ENCODE measurements at places on chromosomes 2 and 18. TPM values are rescaled to one million over a fixed set of nuclear protein-coding genes. Genes with fewer than 3 reads are reported as not detected.

The DLGAP1 gene
- 0.05 TPM for total RNA-seq

- DNase-seq: no peak
These were observed 237.5 kb downstream of the GLI2 start for GRCh38 chr2:120973196-120973595.

DNA sequence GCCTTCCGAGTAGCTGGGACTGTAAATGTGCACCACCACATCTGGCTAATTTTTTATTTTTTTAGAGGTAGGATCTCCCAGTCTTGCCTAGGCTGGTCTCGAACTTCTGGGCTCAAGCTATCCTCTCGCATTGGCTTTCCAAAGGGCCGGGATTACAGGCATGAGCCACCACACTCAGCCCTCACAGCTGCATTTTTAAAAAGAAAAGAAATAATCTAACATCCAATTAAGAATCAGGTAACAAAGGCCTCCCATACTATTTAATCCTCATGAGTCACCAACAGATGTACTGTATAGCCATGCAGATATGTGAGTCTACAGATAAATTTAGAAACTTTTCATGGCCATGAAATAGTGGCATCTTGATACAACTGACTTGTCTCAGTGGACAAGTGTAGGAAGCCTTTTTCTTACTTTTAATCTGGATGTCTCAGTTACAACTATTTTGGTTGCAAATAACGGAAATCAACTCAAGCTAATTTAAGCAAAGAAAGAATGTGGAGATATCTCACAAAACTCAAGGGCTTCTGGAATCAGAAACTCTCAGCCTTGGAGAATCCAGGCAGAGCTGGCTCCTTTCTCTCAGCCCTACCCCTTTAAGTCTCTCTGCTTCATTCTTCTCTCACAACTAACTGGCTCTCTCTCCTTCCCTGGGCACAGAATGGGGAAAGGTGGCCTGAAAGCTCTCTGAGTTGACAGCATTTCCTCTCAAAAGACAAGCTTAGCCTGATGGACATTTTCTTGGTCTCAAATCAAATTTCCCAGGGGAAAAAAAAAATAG lies 12.8 kb upstream of the PPM1B start:
- DNase-seq: no peak

GRCh38 chr2:180450841-180451240 lies 443.7 kb upstream of the CWC22 start:
- no peak for DNase-seq

DNA sequence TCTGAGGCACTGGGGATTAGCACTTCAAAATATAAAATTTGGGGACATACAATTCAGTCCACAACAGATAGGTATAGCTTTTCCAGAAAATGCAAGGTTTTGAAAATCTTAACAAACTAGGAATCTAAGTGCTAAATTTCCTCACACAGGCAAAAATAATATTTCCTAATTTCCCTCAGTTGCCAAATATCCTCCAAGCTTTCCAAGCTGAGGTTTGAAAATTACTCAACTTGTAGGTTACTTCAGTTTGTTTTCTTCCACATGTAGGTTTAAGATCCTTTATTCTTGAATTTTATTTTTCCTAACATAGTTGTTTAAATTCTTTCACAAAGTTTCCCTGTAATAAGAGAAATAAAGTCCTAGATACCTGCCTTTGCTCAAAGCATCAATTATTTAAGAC lies 192.9 kb upstream of the NRXN1 start:
- DNase-seq: no peak

GRCh38 chr18:29087616-29088246 lies 910.8 kb upstream of the CDH2 start:
- DNase-seq: no peak

DNA sequence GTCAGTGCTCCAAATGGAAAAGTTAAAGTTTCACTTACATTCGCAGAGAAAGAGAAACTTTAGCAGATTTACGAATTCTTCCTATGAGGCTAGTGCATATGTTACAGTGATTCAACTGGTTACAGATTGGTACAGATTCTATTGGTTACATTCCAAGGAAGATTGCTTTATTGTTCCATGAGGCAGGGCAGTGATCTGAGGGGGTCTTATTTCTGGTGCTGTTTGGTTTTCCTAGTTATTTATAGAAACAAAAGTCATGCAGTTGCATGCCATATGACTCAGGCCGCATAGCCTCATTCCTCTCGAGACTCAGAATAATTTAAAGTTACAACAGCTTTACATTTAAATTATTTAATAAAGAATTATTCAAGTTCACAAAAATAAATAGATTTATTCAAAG lies 385.4 kb upstream of the SYT4 start:
- no peak for DNase-seq

The PSD4 gene
- total RNA-seq: 2.2 TPM

The CHST9 gene
- total RNA-seq: 2.0 TPM

The ATIC gene
- 47.1 TPM for total RNA-seq

DNA sequence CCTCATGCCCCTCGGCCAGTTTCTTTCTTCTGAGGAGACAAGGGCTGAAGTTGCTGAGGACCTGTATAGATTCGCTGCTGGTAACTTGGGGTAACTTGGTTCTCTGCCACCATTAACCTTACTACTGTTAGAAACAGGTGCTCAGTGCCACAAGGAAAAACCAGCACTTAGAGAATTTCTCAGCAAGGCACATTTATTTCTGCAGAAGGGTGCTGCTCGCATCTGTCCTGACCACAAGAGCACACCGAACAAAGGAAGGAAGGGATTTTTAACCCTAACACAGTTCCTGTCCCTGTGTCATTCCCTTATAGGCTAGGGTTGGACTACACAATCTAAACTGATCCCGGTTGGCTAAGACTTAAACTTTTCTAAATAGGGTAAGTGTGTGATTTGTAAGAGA lies 154.1 kb downstream of the SOCS6 start:
- DNase-seq: no peak

DNA sequence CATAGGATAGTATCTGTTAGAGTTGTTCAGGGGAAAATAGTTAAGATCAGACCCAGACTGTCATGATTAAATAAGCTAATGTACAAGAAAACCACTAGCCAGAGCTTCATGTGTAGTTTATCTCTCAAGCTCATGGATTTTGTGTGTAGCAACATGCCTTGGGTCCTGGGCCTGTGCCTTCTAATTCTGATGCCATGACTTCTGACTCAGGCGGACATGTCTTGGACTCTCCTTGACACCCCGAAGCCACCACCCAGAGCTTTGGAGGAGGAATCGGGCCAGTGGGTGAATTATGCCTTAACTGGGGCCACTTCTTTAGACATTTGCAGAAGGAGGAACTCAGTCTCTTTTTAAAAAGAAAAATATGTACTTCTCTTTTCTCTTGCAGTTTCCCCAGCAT lies 68.7 kb downstream of the NPAS2 start:
- no peak for DNase-seq

- no peak for DNase-seq
These were observed 2.9 kb downstream of the LRRTM4 start for GRCh38 chr2:77519164-77519887.

DNA sequence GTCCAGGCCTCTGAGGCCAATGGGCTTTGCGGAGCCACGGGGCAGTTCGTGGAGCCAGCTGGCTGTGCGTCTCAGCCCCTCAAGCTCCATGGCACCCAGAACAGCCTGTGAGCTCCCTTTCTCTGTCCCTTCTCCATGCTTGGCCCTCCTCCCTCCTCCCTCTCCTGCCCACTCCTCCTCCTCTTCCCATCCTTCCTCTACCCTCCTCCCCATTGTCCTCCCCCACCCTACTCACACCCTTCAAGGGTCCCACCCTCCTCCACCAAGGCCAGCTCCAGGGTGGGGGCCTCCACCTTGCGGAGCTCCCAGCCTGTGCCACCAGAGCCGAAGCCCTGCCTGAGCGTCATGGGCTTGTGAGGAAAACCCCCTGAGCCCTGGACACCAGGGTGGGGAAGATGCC lies 269.0 kb downstream of the ATAD2B start:
- DNase-seq: no peak

The MEP1B gene
- not detected for total RNA-seq

GRCh38 chr2:128237081-128237534 lies 81.6 kb downstream of the HS6ST1 start:
- DNase-seq: no peak

DNA sequence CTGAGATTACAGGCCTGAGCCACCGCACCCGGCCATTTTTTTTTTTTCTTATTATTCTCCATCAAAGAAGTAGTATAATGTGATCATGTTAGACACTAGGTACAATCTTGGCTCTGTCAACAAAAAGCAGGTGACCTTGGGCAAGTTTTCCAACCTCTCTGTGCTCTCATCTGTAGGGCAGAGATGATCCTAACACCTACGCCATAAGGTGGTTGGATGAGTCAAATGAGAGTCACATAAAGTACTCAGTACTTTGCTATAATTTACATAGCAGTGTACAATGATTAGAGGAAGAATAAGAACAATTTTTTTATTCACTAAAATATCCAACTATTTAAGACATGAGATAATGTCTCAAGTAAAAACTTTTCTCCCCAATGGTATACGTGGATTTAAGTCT lies 128.6 kb downstream of the TGIF1 start:
- no peak for DNase-seq

The TRABD2A gene
- 0.49 TPM for total RNA-seq

GRCh38 chr2:136101042-136101441 lies 16.9 kb downstream of the CXCR4 start:
- DNase-seq: no peak

Measured in left ventricle myocardium inferior (tissue), 1 donor.